GM20000 (cell line): ENCODE measurements at places on chromosomes 16 and 17.

GRCh38 chr16:69078073-69078472 lies 27.4 kb upstream of the HAS3 start:
- no peak for DNase-seq

GRCh38 chr16:31016018-31016417 lies 5.6 kb upstream of the STX1B start:
- DNase-seq = no peak

GRCh38 chr16:66220702-66221101 lies 145.8 kb upstream of the CDH5 start:
- DNase-seq = no peak

- no peak for DNase-seq
Measured at GRCh38 chr17:19414396-19415280, 3.6 kb downstream of the RNF112 start.

DNA sequence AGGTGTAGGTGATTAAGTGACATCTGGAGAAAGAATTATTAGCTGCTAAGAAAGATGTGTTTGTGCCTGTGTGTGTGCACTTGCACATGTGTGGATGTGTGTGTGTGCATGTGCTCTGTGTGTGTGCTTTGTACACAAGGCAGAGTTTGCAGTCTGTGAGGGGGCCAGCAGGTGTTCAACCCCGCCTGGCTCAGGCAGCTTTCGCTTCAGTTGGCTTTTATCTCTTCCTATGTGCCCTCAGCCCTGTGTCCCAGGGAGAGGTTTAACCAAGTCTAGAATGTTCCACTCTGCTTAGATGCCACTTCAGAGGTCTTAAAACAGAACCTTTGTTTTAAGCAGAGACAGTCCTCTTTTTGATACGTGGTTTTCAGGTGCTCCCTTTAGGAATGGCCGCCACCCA lies 58.8 kb downstream of the CDH13 start:
- DNase-seq = no peak

- no peak for DNase-seq
Measured at GRCh38 chr17:29401258-29401657, 11.1 kb downstream of the TAOK1 start.

GRCh38 chr17:975371-975915 lies 4.1 kb downstream of the NXN start:
- DNase-seq = no peak

- no peak for DNase-seq
Measured at GRCh38 chr16:49643429-49644144, 212.3 kb downstream of the ZNF423 start.

DNA sequence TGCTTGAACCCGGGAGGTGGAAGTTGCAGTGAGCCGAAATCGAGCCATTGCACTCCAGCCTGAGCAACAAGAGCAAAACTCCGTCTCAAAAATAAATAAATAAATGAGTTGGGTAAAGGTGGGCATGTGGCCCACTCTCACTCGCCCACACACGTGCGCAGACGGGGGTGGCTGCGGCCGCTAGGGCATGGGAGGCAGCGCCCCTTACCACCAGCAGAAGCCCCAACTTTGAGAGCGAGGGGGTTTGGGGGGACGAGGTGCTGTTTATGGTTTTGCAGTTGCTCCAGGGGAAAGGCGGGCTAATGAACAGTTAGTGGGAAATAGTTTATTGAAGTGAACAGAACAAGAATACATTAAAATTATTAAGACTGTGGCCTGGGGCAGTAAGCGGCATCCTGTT lies 14.9 kb upstream of the RBFOX3 start:
- no peak for DNase-seq

GRCh38 chr17:83126275-83126811 lies 46.9 kb downstream of the METRNL start:
- no peak for DNase-seq
